ENCODE measurements at places on chromosomes 3 and 15.

- no peak for DNase-seq
Measured at GRCh38 chr3:29144807-29145206, 136.1 kb upstream of the RBMS3 start.

DNA sequence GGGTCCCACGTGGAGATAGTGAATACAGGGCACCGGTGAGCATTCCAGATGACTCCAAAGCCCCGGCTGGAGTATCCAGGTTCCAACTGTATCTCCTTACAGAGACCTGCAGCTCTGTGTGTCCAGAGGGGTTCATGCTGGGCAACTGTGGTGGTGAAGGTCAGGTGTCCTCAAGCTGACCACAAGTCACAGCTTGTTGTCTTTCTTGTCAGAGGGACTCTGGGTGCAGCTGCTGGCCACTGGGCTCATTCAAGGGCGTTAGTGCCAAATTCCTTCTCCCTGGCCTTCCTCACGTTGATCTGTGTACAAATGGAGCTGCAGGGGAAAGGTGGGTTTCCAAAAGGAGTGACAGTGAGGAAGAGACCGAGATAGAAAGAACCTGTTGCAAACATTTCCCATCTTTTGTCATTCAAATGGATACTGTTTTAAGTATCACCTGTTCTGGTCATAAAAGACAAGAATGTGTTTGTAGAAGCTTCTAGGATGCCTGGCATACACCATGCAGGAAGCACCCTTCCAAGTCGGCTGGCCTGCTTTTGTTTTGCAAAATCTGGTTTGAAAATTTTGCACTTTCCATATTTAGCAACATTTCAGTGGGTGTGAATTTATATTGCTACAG, 52.5 kb downstream of the CEMIP start:
- DNase-seq = no peak

DNA sequence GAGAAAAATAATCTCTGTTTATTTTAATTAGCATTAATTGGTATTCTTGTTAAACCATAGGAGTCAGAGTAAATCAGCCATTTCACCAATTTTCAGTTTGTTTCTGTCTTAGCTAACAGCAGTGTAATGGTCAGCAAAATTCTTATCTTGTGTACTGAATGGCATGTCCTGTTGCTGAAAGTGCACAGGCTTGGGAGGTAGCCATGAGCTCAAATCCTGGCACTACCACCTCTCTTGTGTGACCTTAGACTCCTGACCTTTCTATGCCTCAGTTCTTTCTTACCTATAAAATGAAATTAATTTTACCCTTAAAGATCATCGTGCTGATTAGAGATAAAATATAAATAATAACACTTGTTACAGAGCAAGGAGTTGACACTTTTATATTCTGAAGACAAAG, 35.8 kb downstream of the MLH1 start:
- no peak for DNase-seq

- DNase-seq = no peak
Measured at GRCh38 chr3:181710345-181711291, 1.1 kb upstream of the SOX2 start.

DNA sequence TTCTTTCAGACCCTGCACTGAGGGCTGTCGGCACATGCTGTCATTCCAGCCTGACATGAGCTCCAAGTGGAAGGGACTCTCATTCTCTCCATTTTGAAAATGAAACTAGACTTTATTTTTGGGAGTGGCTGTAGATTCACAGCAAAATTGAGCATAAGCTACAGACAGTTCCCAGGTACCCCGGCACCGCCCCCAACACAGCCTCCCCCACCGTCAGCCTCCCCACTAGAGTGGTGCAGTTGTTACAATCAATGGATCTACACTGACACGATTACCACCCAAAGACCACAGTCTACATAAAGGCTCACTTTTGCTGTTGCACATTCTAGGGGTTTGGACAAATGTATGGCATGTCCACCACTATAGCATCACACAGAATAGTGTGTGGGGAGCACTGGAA, 29.5 kb upstream of the FGD5 start:
- DNase-seq = no peak

DNA sequence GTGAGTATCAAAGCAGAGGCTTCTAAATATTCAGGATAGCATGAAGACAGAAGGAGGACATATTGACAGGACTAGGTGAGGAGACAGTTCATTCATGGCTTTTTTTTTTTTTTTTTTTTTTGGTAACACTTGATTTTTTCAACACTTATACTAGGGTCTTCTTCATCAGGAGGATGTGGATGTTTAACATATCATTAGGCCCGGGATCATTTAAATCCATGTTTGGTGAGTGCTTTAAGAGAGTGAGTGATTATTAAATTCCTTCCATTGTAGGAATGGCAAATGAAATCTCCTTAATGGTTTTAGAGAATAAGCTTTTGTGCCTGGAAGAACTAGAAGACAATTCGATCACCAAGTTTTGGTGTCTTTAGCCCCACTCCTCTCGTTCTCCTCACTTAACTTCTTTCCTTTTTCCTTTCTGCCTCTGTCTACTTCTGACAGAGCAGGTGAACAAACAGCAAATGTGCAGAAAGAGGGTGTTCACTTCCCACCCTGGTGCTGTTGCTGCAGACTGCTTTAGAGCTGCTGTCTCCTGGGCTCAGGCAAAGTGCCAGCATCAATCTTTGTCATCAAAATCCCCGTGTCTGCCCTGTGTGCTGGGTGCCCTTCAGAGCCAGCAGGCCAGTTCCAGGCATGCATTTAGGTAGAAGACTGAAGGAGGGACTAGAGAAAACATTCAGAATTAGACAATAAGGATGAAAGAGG, 35.6 kb upstream of the RAB11A start:
- DNase-seq = no peak

GRCh38 chr15:76449455-76449854, 112.9 kb downstream of the ISL2 start:
- no peak for DNase-seq

DNA sequence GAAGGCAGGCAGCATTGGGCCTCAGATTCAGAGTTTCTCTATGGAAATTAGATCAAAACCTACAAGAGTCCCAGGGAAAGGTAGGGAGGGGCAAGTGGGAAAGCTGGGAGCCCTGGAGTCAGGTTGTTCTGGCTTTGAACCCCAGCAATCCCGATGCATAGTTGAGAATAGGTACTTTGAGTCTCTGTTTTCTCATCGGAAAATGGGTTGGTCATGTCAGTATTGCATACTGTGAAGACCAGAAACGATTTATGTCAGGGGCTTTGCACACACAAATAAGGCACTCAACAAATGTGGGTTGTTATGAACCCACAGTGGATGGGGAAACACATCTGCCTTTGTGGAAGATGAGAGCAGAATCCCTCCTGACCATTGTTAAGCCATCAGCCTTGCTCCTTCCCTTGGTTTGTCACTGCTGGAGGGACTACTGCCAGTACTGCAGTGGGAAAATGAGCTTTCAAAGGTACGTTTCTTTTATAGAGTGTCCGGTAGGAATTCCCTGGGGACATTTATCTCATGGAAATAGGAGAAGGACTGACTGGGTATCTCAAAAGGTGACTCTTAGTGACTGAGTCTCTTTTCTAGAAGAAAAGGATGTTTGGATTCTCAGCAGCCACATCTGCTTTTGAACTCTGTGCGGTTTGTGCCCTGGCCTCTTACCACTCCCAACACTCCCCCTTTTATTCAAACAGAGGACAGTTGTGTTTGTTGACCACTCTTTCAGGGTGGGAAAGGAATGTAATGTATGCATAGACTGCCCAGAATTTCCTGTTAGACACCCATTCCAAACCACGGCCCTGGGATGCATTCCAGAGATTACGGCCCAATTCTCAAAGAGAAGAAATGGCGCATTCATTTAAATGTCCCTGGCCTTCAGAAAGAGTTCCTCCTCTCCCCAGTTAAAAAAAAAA, 54.6 kb upstream of the VILL start:
- peak; percentile 89 for DNase-seq

GRCh38 chr3:134627831-134628230, 23.0 kb downstream of the KY start:
- DNase-seq = no peak

- DNase-seq = no peak
Measured at GRCh38 chr3:136023264-136023978, 57.9 kb downstream of the PPP2R3A start.

DNA sequence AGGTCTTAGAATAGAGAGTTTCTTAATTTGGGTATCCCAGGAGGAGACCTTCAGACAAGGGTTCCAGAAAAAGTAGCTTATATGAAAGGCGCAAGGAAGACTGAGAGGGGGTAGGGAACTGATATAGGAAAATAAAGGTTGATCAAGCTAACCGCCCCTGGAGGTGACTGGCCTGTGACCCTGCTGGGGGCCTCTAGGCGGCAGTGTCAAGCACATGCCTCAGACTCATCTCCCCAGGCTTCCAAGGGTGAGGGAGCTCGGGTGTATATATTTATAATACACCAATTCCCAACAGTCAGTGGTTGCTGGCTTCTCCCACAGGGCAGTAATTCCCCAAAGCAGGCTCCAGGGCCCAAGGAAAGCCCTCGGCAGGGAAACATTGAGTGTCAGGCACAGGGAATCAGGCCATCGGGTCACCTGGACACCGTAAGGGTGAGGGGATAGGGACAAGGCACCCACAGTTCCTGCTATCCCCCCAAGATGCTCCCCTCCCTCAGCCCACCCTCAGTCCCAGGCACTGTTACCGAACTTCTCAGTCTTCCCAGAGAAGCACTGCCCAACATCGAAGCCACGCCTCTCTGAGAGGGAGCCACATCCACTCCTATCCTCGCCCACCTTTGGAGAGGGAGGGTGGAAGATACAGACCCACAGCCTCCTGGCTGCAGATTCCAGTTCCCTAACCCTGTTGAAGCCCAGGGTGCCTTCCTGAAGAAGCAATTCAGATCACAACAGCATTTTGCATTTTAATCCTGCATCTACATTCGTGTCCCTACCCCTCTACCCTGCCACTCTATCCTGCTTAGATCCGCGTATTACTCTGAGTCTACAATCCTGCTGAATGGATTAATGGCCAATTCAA, 19.5 kb upstream of the CAV3 start:
- DNase-seq = no peak

- no peak for DNase-seq
Measured at GRCh38 chr3:128714887-128715491, 11.0 kb upstream of the RAB7A start.

DNA sequence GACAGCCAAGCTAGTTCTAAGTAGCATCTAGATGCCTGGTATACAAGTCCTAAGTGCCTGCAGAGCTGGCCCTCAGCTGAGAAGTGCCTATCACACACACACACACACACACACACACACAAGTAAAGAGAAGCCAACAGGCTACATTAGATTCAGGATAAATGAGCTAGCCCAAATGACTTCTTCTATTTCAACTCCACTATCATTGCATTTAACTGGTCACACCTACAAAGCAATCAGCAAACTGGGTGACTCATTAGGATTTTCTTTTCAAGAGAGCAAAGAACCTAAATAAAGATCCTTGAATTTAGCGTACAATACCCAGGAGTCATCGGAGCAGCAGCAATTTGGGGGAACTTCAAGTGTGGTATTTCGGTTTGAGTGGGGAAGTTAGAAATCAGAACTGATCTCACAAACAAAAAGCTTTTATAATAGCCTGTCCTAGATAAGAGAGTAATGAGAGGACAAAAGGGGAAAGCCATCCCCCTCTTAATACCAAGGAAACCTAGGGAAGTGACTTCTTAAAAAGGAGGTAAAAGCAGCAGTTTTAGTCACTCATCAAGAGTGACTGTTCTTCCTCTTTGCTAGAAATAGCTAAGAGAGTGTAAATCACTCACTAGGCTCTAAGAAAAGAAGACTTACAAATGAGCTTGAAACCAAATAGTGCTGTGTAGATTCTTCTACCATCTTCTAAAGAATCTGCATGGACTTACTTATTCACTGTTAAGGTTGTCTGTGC, 112.7 kb downstream of the TNIK start:
- peak; percentile 9 for DNase-seq

- no peak for DNase-seq
Measured at GRCh38 chr3:171760477-171760876, 49.8 kb downstream of the PLD1 start.

GRCh38 chr3:81788610-81789009, 27.2 kb upstream of the GBE1 start:
- no peak for DNase-seq

DNA sequence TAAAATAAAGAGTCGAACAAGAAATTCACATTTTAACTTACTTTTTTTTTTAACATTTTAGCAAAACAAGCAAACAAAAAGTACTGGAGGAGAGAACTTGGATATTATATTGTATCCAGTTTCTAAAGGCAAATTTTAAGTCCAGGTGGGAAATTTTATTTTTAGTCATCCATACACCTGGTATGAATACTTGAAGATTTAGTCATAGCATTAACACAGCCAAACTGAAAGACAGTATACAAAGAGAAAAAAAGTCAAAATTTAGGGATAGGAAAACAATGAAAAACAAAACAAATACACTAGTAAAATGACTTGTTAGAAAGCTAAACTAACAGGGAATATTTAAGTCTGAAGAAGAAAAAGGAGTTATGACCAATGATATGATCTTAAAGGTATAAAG, 69.1 kb downstream of the PROS1 start:
- DNase-seq = no peak

- peak; percentile 81 for DNase-seq
Measured at GRCh38 chr15:96296264-96296663, 34.2 kb upstream of the NR2F2 start.

- DNase-seq = no peak
Measured at GRCh38 chr15:76439542-76439941, 103.0 kb downstream of the ISL2 start.

GRCh38 chr15:42716626-42717025, 20.3 kb downstream of the CDAN1 start:
- no peak for DNase-seq
